ENCODE measurements at places on chromosomes 12 and 14. TPM values are rescaled to one million over a fixed set of nuclear protein-coding genes. Genes with fewer than 3 reads are reported as not detected.

- H3K36me3 ChIP-seq: no peaks in the 10 kb centered on the region
- H3K4me1 ChIP-seq: no peaks in the 10 kb centered on the region
- no peak for DNase-seq
- H3K4me3 ChIP-seq: no peak overlapping the region
- H3K27ac ChIP-seq: no peak overlapping the region
- no peaks in the 10 kb centered on the region for H3K27me3 ChIP-seq
Observed at GRCh38 chr12:87879141-87879540, 150.1 kb downstream of the C12orf50 start.

DNA sequence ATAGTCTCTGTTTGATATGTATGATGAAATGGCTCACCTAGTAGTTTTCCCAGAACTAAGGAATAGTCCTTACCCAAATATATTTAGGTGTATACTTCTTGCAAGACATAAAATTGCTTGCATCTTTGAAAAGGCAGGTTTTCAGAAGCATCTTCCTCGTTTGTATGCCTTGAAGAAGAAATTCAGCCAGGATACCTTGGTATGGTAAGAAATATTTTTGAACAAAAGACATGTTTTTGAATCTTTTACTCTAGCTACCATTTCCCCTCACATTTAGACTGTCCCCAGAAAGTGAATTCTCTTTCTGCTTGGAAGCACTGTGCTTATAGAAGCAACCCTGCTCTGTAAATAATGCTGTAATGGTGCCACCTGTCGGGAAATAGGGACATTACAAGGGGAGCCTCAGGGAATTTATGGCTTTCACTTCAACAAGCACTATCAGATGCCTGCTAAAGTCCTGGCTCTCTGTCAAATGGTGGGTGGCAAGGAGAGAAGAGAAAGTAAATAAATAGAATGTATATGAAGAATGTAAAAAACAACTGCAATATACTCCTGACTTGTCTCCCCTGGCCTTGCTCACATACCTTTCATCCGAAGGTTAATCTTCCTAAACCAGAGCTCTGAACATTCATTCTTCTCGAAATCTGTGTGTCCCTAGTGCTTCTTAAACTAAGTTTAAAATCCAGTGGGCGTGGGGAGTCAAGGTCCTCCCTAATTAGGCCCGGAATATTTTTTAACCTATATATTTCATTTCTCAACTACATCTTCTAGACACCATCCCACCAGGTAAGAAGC lies 6.1 kb downstream of the CCDC184 start:
- no peak overlapping the region for H3K27ac ChIP-seq
- DNase-seq: peak; percentile 75
- no peaks in the 10 kb centered on the region for H3K4me1 ChIP-seq
- H3K36me3 ChIP-seq: no peaks in the 10 kb centered on the region
- H3K4me3 ChIP-seq: no peak overlapping the region
- H3K27me3 ChIP-seq: no peaks in the 10 kb centered on the region

Gene NCAPD2
- total RNA-seq: 9.1 TPM

DNA sequence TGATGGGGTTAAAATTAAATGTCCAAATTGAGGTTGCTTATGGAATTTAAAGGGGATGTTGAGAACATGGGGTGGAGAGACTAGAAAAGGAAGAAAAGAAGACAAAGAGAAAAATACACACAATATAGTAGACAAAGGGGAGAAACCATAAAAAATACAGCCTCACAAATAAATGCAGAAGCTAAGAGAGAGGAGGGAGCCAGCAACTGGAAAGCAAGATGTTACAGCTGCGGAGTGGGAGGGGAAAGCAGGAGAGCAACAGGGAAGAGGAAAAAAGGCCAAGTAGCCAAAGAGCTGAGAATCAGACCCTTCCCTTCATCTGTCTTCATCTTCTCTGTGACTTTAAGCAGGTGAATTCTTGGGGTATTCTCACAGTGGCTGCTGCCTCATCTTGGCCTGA lies 39.7 kb upstream of the SMUG1 start:
- H3K4me3 ChIP-seq: no peak overlapping the region
- no peaks in the 10 kb centered on the region for H3K36me3 ChIP-seq
- no peaks in the 10 kb centered on the region for H3K27me3 ChIP-seq
- H3K27ac ChIP-seq: no peak overlapping the region
- DNase-seq: no peak
- no peaks in the 10 kb centered on the region for H3K4me1 ChIP-seq

Gene XRCC3
- total RNA-seq: 3.3 TPM

- no peak overlapping the region for H3K4me3 ChIP-seq
- no peaks in the 10 kb centered on the region for H3K36me3 ChIP-seq
- no peaks in the 10 kb centered on the region for H3K27me3 ChIP-seq
- no peak for DNase-seq
Observed at GRCh38 chr12:112238441-112238840, 113.1 kb downstream of the TRAFD1 start.

Gene PARP11
- total RNA-seq: 3.9 TPM

DNA sequence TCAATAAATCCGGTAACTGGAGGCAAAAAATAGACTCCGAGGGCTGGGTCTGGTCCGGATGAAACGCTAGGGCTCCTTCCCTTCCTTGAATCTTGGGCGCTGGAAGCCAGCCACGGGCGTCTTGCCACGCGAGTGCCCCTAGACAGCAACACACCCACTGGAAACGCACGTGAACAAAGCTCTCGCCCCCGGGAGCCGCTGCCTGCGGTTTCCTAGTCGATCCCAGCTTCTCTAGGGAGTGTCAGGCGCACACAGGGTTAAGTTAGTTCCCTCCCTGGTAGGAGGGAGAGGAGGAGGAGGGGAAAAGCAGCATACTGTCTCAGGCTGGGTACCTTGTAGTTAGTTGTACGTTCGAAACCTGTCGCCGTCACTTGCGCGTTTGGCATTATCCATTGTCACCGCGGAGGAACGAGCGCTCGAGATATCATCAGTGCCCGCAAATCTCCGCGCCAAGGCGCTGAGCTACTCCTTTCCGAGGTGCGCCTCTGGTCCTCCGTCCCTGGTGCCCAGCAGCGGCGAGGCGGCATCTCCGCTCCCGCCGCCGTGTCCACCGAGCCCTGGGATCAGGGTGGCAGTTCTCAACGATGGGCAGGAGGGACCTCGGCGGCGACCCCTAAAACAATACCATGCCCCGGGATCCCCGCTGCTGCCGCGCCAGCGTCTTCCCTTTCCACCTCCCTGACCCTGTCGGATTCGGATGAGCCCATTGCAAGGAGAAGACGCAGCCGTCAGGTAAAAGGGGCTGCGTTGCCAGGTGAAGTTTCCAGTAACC lies at the start of gene FLRT2:
FLRT2 (plus strand) TSS at position 342 of the 772 bp plus-strand sequence. CDS start 91,371 bp downstream, outside the sequence.
- H3K27me3 ChIP-seq: no peaks in the 10 kb centered on the region
- H3K27ac ChIP-seq: peak within 1 kb of the TSS; percentile 91
- peak within 1 kb of the TSS; percentile 70 for H3K4me3 ChIP-seq

GRCh38 chr12:116588390-116589028 lies 29.3 kb downstream of the MAP1LC3B2 start:
- no peak for DNase-seq
- H3K27me3 ChIP-seq: no peaks in the 10 kb centered on the region
- H3K4me3 ChIP-seq: no peak overlapping the region
- H3K36me3 ChIP-seq: no peaks in the 10 kb centered on the region
- no peak overlapping the region for H3K27ac ChIP-seq
- H3K4me1 ChIP-seq: peaks cover 10% of the 10 kb centered on the region

GRCh38 chr12:132602572-132603239 lies 7.7 kb downstream of the LRCOL1 start:
- no peaks in the 10 kb centered on the region for H3K4me1 ChIP-seq
- H3K27me3 ChIP-seq: no peaks in the 10 kb centered on the region
- H3K36me3 ChIP-seq: no peaks in the 10 kb centered on the region

GRCh38 chr14:101074196-101075024 lies 170.9 kb upstream of the RTL1 start:
- H3K4me3 ChIP-seq: no peak overlapping the region
- no peaks in the 10 kb centered on the region for H3K27me3 ChIP-seq
- H3K4me1 ChIP-seq: no peaks in the 10 kb centered on the region
- no peaks in the 10 kb centered on the region for H3K36me3 ChIP-seq

DNA sequence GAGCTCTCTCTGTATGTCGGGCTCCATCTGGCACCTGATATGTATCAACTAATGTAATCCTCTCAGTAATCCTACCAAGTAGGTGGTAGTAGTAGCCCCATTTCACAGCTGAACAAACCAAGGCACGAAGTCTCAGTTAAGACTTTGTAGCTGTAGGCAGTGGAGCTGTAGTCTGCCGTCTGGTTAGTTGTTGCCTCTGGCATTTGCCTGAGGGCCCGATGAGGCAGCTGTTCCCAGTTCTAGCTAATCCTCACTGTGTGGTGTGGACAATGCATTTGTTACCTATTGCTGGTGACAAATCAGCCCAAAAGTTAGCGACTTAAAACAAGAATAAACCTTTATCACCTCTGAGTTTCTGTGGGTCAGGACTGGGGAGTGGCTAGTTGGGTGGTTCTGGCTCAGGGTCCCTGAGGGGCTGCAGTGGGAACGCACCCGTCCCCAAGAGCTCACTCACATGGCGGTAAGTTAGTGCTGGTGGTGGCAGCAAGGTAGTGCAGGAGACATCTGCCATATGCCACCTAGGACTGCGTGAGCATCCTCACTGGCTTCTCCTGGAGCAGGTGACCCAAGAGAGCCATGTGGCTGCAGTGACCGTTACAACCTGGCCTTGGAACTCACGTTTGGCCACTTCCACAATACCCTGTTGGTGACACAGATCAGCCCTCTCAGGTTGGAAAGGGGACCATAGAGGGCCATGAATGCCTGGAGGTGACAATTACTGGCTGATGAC lies 5.6 kb downstream of the AACS start:
- no peaks in the 10 kb centered on the region for H3K36me3 ChIP-seq
- no peak for DNase-seq
- no peaks in the 10 kb centered on the region for H3K27me3 ChIP-seq
- no peak overlapping the region for H3K27ac ChIP-seq
- no peaks in the 10 kb centered on the region for H3K4me1 ChIP-seq

Gene CCNK
- total RNA-seq: 14.0 TPM

DNA sequence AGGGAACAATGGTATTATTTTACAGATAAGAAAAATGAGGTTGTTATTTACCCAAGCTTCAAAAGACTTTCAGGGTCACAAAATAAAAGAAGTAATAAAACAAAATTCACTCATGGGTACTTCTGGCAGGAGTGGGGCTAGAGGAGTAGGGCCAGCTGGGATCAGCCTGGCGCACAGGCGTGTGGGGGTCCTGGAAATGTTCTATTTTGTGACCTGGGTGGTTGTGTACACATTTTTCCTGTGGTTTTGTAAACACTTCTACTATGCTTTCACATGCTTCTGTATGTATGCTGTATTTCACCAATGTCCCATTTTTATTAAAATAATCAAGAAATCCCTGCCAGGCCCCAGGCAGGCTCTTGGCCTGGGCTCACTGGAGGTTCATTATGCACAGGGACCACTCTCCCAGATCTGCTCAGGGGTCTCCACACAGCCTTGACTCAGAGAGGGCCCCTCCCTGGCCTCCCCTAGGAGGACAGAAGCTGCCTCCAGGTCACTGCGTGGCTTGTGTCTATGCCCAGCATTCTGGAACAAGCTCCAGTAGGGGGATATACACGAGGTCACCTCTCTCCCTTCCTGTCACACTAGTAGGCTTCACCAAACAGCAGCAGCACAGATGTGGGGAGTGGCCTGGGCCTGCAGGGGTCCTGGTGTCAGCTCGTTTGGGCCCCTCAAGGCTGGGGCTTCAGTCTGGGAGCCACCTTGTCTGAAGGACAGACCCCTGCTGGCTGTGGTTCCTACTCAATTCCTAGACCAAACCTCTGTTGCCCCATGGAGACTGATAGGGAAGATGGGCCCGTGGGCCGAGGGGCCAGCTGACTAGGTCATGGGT lies 37.8 kb downstream of the ANAPC7 start:
- H3K4me1 ChIP-seq: no peaks in the 10 kb centered on the region
- DNase-seq: no peak
- H3K36me3 ChIP-seq: peaks cover 6% of the 10 kb centered on the region
- no peak overlapping the region for H3K4me3 ChIP-seq
- H3K27ac ChIP-seq: no peak overlapping the region

DNA sequence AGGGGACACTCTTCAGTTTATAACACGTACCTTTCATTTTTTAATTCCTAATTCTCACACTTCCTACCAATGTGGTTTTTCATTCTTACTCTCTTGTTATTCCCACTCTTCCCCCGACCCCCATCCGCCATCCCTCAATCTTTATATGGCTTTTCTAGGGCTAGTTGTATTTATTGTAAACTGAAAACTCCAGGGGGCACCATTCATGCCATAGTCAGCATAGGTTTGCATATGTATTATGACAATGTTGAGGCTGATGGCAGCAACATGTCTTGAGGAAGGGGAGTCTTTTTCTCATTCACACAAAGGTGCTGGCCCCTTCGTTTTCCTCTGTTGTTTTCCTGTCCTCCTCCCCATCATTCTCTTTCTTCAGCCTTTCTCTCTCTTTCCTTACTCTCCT lies 27.7 kb upstream of the LTA4H start:
- H3K36me3 ChIP-seq: no peaks in the 10 kb centered on the region
- H3K4me1 ChIP-seq: no peaks in the 10 kb centered on the region
- H3K4me3 ChIP-seq: no peak overlapping the region
- H3K27me3 ChIP-seq: no peaks in the 10 kb centered on the region
- DNase-seq: no peak
- H3K27ac ChIP-seq: no peak overlapping the region

Gene KLHL33
- 0.09 TPM for total RNA-seq

DNA sequence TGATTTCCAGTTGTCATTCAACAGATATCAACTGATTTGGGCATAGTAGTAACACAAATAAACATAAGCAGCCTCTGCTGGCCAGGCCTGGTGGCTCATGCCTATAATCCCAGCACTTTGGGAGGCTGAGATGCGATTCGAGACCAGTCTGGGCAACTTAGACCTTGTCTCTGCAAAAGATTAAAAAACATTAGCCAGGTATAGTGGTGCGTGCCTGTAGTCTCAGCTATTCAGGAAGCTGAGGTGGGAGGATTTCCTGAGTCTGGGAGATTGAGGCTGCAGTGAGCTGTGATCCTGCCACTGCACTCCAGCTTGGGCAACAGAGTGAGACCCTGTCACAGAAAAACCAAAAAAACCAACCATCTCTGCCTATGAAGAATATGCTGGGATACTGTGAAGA lies 7.1 kb downstream of the METAP2 start:
- H3K27ac ChIP-seq: no peak overlapping the region
- H3K36me3 ChIP-seq: no peaks in the 10 kb centered on the region
- peaks cover 13% of the 10 kb centered on the region for H3K4me1 ChIP-seq
- no peak overlapping the region for H3K4me3 ChIP-seq

Gene PRH2
- total RNA-seq: not detected

- no peaks in the 10 kb centered on the region for H3K4me1 ChIP-seq
- H3K27me3 ChIP-seq: no peaks in the 10 kb centered on the region
- no peaks in the 10 kb centered on the region for H3K36me3 ChIP-seq
- H3K27ac ChIP-seq: no peak overlapping the region
Observed at GRCh38 chr12:25855716-25856115, 102.8 kb upstream of the RASSF8 start.

DNA sequence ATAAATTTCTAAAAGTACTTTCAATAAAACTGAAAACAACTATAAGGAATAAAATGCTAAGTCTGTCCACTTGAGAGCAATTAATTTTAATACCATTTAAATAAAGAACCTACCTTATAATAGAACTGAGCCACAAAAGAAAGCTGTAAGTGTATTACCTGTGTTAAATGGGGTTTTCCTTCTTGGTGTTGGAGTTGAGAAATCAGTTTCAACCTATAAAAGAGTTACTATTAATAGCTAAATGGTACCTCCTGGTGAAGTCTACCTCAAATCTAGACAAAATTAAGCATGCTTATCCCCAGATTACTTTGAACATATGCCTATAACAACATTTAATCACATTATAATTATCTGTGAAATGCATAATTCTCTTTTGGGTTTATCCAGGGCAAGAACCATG lies 48.8 kb downstream of the MIS18BP1 start:
- no peak overlapping the region for H3K27ac ChIP-seq
- DNase-seq: no peak
- H3K36me3 ChIP-seq: no peaks in the 10 kb centered on the region
- no peaks in the 10 kb centered on the region for H3K27me3 ChIP-seq
